Mucosa of descending colon (tissue), 3 donors: ENCODE measurements at places on chromosomes 7 and 10. TPM values are rescaled to one million over a fixed set of nuclear protein-coding genes. Genes with fewer than 3 reads are reported as not detected.

Gene SEMA3D
- total RNA-seq = 5.4 TPM

Gene JMJD1C
- 54.1 TPM for total RNA-seq

Gene TRPV6
- total RNA-seq = 0.44 TPM

Gene FAM53B
- total RNA-seq = 48.0 TPM

Gene SLIT1
- 0.17 TPM for total RNA-seq

Gene LLCFC1
- not detected for total RNA-seq

Gene CD36
- 34.4 TPM for total RNA-seq

Gene ERVW-1
- total RNA-seq = not detected

Gene LMBR1
- 44.9 TPM for total RNA-seq

Gene LRRTM3
- total RNA-seq = 0.09 TPM

Gene NPTX2
- total RNA-seq = 2.2 TPM

Gene MCM7
- total RNA-seq = 62.7 TPM

Gene HECW1
- total RNA-seq = 0.76 TPM

Gene ZNF485
- 4.3 TPM for total RNA-seq

Gene SLC29A4
- total RNA-seq = 7.4 TPM

Gene HOXA5
- 16.1 TPM for total RNA-seq

Gene MKI67
- 14.0 TPM for total RNA-seq

Gene AEBP1
- 130 TPM for total RNA-seq

Gene EBLN1
- not detected for total RNA-seq

Gene SPDYE16
- total RNA-seq = 0.20 TPM

Gene SPAM1
- total RNA-seq = not detected

Gene GPR85
- 0.12 TPM for total RNA-seq

Gene UNC5B
- 17.4 TPM for total RNA-seq

Gene HOXA2
- total RNA-seq = 3.2 TPM

Gene FAM25C
- total RNA-seq = not detected

Gene TCERG1L
- not detected for total RNA-seq

Gene SUV39H2
- total RNA-seq = 7.3 TPM

Gene GRB10
- total RNA-seq = 13.0 TPM

Gene GIMAP5
- 9.3 TPM for total RNA-seq

Gene GPR26
- not detected for total RNA-seq

Gene CTBP2
- total RNA-seq = 137 TPM

Gene GHRHR
- total RNA-seq = not detected

Gene ITIH5
- total RNA-seq = 46.6 TPM

Gene GPC2
- total RNA-seq = 6.2 TPM

Gene FRMPD2
- total RNA-seq = not detected

Gene ADAM8
- 4.8 TPM for total RNA-seq

Gene CNTNAP2
- total RNA-seq = 4.2 TPM

Gene UCMA
- not detected for total RNA-seq

Gene ZNF487
- 7.6 TPM for total RNA-seq

Gene C7orf57
- total RNA-seq = not detected

Gene SPDYE1
- total RNA-seq = not detected

Gene SCIN
- 86.6 TPM for total RNA-seq

Gene VWDE
- 1.4 TPM for total RNA-seq

Gene ADARB2
- 0.31 TPM for total RNA-seq

Gene ZNF853
- 0.84 TPM for total RNA-seq

Gene MEIG1
- not detected for total RNA-seq

Gene PGAM1
- total RNA-seq = 244 TPM

Gene SPDYE8
- not detected for total RNA-seq
